ENCODE measurements at places on chromosomes 4 and X.

- no peak for DNase-seq
Observed at GRCh38 chrX:43552156-43552555, 103.9 kb upstream of the MAOA start.

- DNase-seq = no peak
Observed at GRCh38 chrX:36543499-36543898, 464.7 kb upstream of the FAM47C start.

- DNase-seq = no peak
Observed at GRCh38 chr4:142519342-142519741, 326.8 kb downstream of the INPP4B start.

DNA sequence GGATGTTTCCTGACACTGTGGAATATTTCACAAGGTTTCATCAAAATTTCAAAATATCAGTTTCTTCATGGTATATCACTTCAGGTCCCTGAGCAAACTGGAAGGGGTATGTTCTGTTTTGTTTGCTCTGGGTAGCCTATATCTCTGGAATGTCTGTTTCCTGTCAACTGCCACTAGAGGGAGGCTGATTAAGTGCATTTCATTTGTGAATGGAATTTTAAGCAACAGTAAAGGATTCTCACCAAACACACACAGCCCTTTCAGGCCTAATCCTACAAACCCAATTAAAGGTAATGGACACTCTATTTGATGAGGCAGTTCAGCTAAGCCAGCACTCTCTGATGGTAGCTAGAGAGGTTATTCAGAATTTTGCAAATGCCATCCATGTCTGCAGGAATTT lies 307.1 kb downstream of the TEX13A start:
- DNase-seq = no peak

DNA sequence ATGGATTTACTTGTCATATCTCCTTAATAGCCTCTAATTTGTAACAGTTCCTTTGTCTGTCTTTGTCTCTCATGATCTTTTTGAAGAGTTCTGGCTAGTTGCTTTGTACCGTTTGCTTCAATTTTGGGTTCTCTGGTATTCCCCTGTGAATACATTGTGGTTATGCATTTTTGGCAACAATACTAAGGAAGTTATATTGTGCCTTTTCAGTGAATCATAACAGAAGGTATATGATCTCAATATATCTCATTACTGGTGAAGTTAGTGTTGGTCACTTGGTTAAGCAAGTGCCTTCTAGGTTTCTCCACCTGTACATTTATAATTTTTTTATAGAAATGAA lies 48.6 kb downstream of the DCLK2 start:
- DNase-seq = no peak

- no peak for DNase-seq
Observed at GRCh38 chrX:110310000-110310790, 7.7 kb downstream of the AMMECR1 start.

DNA sequence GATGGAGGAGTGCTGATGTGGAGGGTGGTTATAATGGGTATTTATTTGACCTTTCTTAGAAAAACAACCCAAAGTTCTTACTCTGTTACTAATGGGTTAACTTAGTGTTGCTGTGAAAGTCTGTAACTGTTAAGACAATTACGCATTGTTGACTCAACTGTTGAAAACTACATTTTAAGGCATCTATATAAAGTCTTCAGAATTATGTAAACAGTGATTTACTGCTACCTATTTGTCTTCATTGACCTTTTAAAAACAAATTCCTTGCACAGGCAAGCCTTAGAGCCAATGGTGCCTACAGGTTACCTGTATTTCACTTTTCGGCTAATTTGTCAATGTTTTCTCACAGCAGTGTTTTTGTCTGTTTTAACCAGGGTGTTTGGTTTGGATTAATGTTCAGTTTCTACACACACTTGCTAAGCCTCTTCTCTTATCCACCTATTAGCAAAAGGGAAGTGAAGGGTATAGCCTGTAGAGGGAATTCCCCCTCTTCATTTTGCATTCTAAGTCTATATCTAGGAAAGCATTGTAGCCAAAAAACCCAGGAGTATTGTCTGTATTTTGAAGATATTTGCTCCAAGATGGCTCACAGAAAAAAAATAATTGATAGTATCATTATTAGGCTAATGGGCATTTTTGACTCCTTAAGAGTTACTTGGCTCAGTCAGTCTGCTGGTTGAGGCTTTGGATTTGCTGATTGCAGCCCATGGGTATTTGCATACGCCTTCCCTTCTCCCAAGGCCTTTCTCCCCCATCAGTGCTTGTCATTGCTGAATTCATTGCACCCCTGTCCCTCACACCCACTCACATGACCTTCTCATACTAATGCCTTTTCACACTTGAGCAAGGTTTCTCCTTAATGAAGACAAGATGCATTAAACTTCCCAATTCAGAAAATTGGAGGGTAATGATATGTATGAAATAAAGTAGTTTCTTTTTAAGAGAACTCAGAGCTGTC lies 30.5 kb downstream of the AFF1 start:
- DNase-seq = no peak

- no peak for DNase-seq
Observed at GRCh38 chrX:6226596-6227452, 1.8 kb downstream of the NLGN4X start.

- no peak for DNase-seq
Observed at GRCh38 chrX:12548746-12549145, 242.5 kb upstream of the PRPS2 start.

- no peak for DNase-seq
Observed at GRCh38 chr4:186669159-186669731, 54.4 kb downstream of the FAT1 start.

GRCh38 chr4:113759696-113760093 lies 1.8 kb downstream of the CAMK2D start:
- no peak for DNase-seq

- DNase-seq = no peak
Observed at GRCh38 chrX:48814722-48815121, 11.6 kb upstream of the ERAS start.

DNA sequence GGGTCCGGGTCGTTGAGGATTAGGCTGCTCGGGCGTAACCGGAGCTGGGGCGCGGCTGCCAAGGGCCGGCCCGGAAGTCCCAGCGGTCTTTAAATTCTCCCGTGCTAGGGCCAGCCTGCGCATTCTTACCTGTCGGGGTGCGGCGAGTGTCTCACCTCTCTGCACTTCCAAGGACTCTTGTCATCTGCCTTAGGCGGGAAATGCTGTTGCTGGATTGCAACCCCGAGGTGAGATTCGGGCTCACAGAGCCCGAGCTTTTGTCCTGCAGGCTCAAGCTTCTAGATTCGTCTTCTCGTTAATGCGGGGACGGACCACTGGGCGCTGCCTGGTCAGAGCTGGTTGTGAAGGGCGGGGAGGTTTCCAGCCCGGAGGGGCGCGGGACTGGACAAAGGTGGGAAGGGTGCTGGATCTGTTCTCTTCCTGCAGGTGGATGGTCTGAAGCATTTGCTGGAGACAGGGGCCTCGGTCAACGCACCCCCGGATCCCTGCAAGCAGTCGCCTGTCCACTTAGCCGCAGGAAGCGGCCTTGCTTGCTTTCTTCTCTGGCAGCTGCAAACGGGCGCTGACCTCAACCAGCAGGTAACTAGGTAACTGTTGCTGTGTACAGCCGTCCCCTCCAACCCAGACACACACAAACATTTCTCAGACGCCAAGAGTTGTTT lies at the start of gene ANKRD37:
TSS of gene ANKRD37 (plus strand) at position 118 of the 662 bp plus-strand sequence. CDS start at position 201, 83 bp downstream.
- no peak for DNase-seq

DNA sequence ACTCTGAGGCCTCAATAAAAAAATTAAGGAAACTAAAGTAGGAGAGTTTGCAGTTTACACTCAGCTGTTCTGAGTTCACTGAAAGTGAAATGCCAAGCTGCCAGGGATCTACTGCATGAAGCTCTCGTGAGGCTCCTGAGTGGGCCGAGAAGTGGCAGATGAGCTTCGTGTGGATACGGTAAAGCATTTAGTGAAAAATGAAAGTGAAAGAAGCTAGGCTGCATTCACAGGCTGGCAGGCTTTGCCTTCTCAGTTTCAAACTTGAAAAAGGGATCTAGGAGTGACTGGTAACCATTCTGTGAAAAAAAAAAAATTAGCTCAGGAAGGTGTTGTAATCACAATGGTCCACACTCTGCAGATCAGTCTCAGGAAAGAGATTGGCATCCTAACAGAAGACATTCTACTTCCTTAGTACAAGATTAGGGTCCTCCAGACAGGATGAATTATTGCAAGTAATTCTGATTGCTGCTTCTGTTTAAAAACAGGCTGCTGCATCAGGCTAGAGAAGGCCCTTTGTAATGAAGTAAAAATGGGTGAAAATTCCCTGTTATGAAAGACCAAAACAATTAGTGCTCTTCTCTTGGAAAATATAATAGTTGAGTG lies 679.9 kb downstream of the RPA4 start:
- DNase-seq = no peak

DNA sequence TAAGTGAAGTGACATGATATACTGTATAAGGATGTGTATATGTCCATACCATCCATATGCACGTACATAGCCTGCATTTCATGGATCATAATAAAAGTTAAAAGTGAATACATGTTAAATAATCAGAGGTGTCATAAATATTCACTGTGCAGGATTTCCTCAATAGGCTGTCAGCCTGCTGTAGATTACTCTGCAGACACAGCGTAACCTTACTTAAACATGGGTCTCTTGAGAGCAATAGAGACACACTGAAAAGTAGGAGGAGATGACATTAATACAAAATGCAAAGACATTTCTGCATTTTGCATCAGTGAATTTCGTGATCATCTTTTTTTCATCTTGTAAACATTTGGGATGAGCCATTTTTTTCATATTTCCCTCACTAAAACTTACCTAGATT lies 955.2 kb upstream of the DIAPH2 start:
- DNase-seq = no peak

- DNase-seq = no peak
Observed at GRCh38 chrX:131881194-131881593, 141.9 kb upstream of the STK26 start.

DNA sequence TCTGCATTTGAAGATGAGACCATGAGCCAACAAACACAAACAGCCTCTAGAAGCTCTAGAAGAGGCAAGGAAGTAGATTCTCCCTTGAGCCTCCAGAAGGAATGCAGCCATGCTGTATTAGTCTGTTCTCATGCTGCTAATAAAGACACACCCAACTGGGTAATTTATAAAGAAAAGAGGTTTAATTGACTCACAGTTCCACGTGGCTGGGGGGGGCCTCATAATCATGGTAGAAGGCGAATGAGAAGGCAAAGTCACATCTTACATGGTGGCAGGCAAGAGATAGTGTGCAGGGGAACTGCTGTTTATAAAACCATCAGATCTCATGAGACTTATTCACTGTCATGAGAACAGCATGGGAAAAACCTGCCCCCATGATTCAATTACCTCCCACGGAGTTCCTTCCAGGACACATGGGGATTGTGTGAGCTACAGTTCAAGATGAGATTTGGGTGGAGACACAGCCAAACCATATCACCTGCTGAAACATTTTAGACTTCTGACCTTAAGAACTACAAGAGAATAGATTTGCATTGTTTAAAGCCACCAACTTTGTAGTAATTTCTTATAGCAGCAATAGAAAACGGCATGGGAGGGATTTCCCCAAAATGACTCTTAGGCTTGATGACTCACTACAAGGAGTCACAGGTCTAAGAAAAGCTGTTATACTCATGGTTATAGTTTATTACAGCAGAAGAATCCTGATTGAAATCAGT lies 284.4 kb upstream of the SFRP2 start:
- DNase-seq = no peak

DNA sequence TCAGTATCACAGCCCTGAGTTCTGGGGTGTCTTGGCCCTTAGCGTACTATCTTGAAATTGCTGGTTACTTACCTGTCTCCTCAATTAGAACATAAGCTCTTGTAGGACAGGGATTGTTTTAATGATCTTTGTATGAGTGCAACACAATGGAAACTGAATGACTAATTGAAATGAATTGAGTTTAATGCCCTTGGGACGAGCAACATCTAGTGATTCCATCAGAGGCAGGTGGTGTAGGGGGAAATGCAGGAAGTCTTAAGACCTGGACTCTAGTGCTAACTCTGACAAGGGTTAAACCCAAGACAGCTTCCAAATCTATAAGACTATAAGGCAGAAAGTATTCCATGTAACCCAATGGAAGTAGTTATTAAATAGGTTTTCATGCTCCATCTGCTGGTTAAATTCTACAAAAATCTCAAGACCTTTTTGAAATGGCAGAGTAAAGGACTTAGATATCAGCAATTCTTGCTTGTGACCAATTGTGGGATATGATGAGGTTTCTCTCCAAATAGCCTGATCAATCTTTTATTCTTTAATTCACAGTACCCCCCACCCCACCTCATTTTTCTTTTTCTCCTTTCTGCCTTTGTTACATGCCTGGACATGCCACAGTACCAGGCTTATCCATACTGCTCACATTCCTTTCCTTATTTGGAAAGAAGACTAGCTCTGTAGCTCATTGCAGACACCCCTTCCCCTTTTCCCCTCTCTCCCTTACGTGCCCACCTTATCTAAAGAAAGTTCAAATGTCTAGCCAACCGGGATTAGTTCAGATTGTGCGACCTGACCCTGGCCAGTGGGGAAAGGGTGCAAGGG lies 340.8 kb downstream of the PAPSS1 start:
- DNase-seq = no peak

- DNase-seq = no peak
Observed at GRCh38 chr4:95077864-95078263, 320.1 kb downstream of the BMPR1B start.

- DNase-seq = no peak
Observed at GRCh38 chr4:153275380-153276276, 68.9 kb upstream of the MND1 start.

GRCh38 chr4:145619639-145619996 lies 433 bp downstream of the MMAA start:
- no peak for DNase-seq

GRCh38 chr4:12447451-12447850 lies 1018.8 kb upstream of the HS3ST1 start:
- no peak for DNase-seq

DNA sequence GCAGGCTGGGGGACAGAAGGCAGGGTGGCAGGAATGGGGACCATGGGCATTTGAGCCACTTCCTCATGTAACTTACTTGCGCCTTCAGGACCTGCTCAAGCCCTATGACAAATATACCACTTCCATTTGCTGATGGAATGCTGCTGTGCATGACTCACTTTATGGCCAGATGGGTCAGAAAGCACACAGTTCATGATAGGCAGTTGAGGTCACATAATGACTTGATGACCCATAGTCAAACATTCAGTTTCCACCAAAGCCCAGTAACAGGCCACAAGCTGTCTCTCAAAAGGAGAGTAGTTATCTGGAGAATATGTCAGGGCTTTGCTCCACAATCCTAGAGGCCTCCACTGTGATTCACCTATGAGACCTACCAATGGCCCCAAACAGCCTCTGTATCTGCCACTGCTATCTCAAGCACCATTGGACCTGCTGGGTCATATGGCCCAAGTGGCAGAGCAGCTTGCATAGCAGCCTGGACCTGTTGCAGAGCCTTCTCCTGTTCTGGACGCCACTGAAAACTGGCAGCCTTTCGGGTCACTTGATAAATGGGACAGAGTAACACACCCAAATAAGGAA lies 5.3 kb upstream of the PAPSS1 start:
- no peak for DNase-seq

DNA sequence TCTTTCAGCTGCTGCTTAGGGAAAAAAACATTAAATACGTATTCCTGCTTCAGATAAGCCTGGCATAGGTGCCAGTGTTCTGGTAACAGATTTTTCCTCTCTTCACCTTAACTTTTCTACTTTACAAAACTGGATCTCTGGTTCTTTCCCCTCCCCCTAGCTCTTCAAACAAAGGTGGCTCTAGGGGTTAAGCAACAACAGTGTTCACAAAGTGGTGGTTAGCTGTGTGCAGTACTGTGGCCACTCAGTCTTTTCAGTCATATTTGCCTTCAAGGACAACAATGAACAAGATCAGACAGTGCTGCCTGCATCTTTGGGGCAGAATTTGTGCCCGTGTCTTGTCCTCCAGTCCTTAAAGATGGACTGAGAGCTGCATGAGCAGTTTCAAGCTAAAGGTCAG lies 15.1 kb upstream of the RGN start:
- no peak for DNase-seq

- DNase-seq = no peak
Observed at GRCh38 chrX:39445336-39445735, 644.1 kb downstream of the MID1IP1 start.

Data from cortex of kidney (tissue), 1 donor.